ENCODE measurements at places on chromosomes 3 and 15.

GRCh38 chr15:63405159-63405558 is 23.5 kb upstream of the CA12 start:
- no peak for DNase-seq

- no peak for DNase-seq
These were observed 15.6 kb downstream of the NDN start for GRCh38 chr15:23671481-23671880.

DNA sequence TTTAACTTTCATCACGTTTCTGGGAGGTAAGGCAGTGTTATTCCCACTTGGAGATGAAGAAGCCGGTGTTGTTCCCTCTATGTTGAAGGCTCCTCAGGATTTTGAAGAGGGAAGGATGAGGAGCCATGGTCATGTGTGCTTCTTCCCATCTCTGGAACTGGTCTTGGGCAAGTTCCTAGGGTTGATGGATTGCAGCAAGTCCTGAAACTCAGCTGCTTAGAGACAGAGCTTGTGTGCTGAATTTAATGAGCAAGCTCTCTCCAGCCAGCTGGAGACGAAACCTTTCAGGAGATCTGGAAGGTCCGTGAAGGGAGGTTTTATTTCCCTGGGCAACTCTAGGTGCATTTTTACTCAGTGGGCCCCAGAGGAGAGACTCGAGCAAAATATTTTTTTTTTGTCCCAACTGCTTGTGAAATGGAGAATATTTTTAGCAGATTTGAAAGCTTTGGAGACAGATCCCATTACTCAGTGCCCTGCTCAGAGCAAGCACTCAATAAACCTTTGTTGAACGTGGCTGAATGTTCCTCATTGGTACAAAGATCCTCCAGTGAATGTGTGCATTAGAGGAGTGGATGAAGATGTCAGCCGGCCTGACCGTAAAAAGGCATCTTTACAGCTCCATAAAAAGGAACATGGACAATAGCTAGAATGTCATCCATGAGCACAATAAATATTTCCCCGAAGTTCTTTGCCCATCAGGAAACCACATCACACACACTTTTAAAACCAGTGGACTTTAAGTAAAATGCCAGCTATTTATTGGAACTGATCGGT is 55.6 kb upstream of the RGMA start:
- no peak for DNase-seq

DNA sequence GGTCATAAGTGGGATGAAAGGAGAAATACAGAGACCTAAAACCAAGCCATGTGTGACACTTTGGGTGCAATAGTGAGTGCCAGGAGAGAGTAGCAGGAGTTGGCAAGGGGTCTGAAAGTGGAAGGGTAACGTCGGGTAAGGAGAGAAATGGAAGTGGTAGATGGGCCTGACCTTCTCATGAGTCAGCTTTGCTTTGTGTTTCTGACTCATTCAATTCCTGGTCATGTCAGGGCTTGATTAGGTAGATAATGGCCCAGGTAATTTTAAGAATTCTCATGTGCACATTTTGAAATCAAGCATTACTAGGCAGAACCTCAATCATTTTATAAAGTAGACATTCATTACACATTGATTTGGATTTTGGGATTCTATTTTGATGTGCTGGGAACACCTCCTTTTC is 262.5 kb downstream of the SOX2 start:
- DNase-seq, result no peak

DNA sequence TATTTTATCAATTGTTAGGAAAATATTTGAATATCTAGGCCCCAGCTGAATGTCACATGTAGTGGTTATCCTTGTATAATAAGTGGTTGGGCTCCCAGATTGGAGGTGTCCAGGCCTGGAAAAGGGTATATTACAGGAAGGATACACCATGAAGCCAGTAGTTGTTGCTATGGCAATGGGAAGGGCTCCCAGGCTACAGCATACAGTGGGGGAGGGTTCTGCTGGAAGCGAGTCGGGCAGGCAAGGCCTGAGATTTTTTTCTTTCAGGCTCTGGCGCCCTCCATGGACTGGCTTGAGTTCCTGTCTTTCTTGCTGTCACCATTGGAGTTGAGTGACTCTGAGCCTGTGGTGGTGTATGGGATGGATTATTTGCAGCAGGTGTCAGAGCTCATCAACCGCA is 8.9 kb downstream of the ECE2 start:
- no peak for DNase-seq

DNA sequence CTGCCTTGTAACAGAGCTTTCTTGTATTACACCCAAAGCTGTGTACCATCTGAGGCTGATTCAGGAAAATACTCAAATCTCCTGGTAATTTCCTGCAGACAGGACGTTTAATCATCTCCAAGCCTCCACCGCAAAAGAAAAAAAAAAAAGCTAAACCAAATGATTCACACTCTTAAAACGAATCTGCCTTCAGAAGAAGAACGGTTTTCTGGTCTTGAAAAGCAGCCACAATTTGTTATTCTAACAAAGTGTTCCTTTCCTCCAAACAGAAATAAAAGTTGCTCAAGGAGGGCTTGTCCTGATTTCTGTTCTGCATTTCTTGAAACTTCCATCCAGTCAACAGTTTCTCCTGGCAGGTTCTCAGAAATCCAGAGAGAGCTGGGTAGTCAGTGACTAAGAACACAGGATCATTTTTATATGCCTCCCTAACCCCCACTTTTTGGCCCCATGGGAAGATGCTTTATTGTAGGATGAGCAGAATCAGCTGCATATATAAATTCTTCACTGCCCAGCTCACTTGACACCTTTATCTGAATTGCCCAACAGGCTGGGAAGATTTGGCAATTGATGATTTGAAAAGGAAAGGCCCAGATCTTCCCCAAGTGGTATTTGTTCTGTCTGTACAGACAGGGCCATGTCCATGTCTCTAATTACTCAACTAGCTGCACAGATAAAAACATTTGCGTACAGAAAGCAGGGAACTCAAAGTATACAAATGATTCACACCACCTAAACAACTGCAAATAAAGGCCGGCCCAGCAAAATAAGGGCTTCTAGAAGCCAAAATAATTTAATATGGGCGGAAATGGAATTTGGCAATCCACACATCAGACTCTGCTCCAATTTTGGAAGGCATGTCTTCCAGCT is 41.0 kb upstream of the PRICKLE2 start:
- no peak for DNase-seq

DNA sequence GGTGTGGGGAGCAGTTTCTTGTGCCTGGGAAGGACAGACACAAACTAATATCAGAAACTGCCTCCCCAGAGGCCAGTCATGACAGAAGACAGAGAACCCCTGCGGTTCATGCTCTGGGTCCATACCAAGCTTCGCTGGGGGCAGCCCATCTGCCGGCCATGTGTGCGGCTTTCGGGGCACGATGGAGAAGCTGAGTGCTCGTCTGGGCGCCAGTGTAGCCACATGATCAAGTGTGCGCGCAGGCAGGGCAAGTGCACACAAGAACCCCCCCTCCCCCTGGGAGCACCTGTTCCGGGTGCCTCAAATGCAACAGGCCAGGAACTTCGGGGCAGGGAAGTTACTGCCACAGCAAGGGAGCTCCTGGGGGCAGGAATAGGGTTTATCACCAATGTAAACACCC is 1.8 kb downstream of the ADAMTS17 start:
- DNase-seq, result no peak

DNA sequence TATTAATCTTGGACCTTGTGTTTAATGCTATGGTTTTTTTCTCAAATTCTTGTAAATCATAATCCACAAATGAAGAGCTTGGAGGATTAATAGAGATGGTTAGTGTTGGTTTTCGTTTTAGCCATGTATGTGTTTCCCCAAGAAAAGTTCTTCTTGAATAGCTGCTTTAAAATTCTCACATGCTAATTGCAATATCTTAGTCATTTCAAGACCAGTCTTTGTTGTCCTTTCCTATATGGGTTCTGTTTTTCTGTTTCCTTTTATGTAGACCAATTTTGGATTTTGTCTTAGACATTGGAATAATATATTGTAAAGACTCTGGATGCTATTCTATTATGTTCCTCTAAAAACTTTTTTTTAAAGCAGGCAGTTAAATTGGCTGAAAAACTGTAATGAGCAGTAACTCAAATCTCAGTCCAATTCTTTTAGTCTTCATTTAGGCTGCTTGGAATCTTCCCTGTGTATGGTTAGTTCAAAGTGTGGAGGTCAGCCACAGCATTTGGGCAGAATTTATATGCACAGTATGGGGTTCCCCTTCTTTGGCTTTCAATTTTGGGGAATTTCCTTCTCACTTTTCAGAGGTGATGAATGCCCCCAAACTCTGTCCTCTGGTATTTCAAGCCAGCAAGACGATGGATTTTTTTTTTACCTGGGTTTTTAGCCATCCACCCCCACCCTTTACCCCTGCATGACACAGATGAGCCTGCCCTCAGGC is 39.1 kb upstream of the DNAJC13 start:
- DNase-seq, result no peak

- no peak for DNase-seq
These were observed 525.8 kb downstream of the SHQ1 start for GRCh38 chr3:72322264-72322976.

- DNase-seq, result no peak
These were observed 385.4 kb downstream of the MECOM start for GRCh38 chr3:169278092-169278491.

DNA sequence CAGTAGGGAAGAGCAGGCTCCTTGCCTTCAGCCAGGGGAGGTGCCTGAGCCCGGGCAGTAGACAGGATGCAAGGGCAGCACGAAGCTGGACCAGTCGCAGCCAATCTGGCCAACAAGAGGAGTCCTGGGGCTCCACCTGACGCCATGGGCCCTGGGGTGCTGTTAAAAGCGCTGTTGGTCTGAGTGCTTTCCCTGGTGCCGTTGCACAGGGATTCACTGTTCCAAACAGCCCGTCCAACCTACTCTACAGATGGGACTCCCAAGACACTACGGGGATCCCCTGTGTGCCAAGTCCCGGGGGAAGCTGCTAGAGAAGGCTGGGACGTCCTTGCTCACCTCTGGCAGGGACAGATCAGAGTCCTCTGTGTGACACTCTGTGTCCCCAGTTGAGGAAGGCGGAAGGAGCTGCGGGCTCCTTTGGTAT is 632 bp downstream of the CTSH start:
- no peak for DNase-seq

GRCh38 chr3:24540821-24541220 is 46.2 kb upstream of the THRB start:
- DNase-seq, result no peak
